ENCODE measurements at places on chromosomes 5 and 9.

- no peak for DNase-seq
These were observed 74.7 kb downstream of the LNPEP start for GRCh38 chr5:97010606-97011005.

DNA sequence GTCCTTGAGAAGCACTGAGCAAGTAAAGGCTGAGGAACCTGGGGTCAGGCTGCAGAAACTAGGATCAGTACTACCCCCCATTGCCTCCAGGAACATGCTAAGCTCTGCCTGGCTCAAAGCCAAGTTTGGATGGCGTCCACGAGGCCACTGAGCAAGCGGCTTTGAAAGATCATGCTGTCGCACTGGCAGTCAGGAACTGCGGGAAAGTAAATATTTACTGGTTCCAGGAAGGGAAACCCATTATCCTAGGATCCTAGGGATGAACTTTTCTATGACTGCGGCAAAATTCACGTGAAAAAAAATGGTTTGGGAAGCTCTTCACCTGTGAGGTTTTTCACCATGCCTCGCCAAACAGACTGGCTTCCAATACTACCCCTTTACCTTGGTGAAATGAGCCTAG, 75.3 kb upstream of the PJA2 start:
- DNase-seq: no peak

DNA sequence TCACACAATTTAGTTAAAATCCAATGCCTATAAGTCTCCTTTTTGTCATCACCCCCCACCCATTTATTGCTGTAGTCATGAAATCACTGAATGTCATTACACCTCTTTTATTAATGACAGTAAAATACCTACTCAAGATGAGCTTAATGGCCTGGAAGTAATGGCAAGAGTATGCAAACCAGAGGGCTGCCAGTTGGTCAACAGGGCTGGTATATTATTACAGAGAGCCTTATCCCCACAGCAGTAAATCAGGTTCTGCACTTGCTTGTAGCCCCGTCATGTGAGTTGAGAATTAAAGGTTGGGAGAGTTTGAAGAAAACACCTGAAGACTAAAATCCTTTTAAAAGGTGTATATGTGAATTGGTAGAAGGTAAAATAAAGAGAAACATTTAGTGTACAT, 372.4 kb downstream of the MAT2B start:
- DNase-seq: no peak

- DNase-seq: no peak
These were observed 172.3 kb upstream of the MVB12B start for GRCh38 chr9:126154182-126154827.

- peak; percentile 50 for DNase-seq
These were observed 2.1 kb downstream of the ANP32B start for GRCh38 chr9:97985058-97985861.

DNA sequence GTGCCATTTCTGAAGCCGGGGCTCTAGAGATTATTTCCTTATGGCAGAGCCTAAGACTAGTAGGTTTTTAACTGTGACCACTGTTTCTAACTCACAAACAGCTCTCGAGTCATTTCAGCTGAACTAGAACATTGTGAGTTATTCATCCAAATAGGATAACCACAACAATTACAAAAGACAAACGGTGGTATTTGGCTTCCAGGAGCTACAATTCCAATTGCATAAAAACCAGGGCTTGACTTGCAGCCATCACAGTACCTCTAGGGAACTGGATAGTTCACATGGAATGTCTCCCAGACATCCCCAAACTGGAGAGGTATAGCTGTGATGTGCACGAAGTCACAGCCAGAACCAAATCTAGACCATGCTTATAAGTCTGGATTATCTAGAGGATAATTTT, 224.8 kb downstream of the FAM114A2 start:
- no peak for DNase-seq

GRCh38 chr9:134195558-134195957, 31.2 kb upstream of the RNU6ATAC start:
- DNase-seq: no peak

- DNase-seq: no peak
These were observed 99.2 kb downstream of the WDR70 start for GRCh38 chr5:37478121-37478894.

GRCh38 chr5:166068547-166069335, 2222.7 kb upstream of the WWC1 start:
- no peak for DNase-seq

GRCh38 chr9:77771171-77771570, 123.0 kb upstream of the GNA14 start:
- DNase-seq: no peak

DNA sequence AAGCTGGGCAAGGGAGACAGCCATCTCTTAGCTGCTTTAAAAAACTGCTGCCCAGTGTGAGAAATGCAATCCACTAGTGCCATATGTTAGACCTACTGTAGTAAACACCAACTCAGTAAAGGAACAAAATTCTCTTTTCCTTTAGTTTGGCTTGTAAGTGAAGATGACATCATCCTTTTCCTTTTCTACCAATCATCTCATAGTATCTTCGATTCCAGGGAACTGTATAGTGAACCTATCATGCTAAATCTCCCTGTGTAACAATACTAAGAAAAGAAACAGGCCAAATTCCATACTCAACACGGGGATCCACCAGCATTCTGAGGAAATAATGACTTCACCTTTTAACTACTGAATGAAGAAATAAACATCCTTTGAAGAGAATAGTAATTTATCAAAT, 100.1 kb downstream of the RAPGEF6 start:
- no peak for DNase-seq

- no peak for DNase-seq
These were observed 60.1 kb downstream of the LHFPL2 start for GRCh38 chr5:78588507-78588906.

- no peak for DNase-seq
These were observed 115.4 kb downstream of the OXCT1 start for GRCh38 chr5:41754857-41755256.

- no peak for DNase-seq
These were observed 25.4 kb downstream of the DMRT3 start for GRCh38 chr9:1001838-1002237.

DNA sequence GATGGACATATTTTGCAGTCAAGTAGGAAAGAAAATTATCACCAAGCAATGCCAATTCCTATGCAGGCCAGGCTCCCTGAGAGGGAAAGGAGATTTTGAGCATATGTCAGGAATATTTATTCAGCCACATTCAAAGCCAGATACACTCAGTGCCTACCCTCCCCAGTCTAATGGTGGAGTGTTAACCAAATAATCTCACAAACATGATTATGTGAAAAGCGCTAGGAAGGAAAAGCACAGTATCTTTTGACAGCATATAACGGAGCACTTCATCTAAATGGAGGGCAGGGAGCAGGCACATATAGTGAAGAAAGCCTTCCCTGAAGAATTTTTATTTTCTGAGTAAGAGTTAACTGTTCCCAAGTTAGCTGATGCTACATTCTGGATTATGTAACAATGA, 80.3 kb upstream of the SLC30A5 start:
- no peak for DNase-seq

DNA sequence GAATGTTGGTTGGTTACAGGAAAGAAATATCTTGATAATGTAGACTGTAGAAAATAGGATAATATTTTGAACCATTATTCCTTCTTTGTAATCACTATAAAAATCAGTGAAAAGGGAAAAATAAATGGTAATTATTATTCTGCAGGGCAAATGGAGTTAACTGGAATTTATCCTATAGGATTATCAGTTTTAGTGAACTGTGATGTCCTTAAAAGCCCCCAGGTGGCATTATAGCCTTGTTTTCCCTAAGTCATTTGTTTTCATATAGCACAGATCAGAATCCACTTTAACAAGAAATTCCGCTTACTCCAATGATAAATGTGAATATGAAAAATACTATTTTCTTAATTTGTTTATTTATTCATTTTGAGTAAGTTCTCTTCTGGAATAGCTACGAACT, 26.2 kb upstream of the WDR41 start:
- no peak for DNase-seq

DNA sequence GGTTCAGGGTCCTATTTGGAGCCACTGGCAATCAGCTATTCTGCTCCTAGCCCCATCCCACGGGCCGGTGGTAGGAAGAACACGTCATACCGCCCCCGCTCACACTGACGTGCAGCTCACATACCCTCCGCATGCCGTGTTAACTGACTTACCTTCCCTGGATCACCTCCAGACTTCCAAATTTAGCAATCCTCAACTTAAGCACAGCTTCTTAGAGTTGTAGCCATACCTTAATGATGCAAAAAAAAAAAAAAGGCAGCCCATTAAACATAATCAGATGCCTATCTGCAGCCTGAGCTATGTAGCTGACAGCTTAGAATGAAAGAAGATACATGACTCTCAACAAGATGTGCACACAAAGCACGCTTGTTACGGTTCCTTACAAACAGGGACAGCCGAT, 93.0 kb downstream of the IRX2 start:
- DNase-seq: no peak

DNA sequence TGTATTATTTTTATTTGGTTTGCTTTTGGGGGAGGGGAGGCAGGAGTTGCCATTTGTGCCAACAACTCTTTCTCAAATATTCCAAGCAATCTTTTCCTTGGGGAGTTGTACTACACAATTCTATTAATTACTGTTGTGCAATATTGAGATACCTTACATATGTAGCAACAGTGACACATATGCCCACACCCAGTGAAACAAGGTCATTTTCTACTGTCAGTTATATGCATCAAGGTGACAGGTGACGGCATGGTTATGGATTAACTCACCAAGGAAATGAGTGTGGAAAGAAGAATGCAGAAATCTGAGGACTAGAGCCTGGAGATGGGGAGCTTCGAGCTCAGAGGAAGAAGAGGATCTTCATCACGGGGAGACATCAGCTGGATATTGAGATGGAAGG, 17.9 kb upstream of the MSMP start:
- DNase-seq: no peak

GRCh38 chr9:91421128-91421765, 2.4 kb downstream of the NFIL3 start:
- no peak for DNase-seq

GRCh38 chr5:169861934-169862333, 118.4 kb downstream of the INSYN2B start:
- DNase-seq: no peak

DNA sequence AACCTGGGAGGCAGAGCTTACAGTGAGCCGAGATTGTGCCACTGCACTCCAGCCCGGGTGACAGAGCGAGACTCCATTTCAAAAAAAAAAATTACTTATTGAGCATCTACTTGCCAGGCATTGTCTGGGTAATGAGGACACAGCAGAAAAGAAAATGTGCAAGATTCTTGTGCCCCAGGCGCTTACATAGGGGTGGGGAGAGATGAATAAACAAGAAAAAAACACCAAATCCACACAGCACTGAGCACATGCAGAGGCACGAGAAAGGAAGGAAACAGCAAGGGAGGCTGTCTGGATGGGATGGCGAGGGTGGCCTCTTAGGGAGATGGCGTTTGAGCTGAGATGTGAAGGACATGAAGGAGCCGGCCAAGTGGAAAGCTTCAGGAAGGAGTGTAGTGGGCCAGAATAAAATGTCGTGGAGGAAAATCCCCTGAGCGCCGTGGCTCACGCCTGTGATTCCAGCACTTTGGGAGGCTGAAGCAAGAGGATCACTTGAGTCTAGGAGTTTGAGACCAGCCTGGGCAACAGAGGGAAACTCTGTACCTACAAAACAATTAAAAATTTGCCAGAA, 13.9 kb downstream of the DYNC2I2 start:
- no peak for DNase-seq

GRCh38 chr9:84851935-84852585, 182.5 kb downstream of the NTRK2 start:
- no peak for DNase-seq

GRCh38 chr9:96619124-96619465, 548 bp downstream of the CDC14B start:
- no peak for DNase-seq

DNA sequence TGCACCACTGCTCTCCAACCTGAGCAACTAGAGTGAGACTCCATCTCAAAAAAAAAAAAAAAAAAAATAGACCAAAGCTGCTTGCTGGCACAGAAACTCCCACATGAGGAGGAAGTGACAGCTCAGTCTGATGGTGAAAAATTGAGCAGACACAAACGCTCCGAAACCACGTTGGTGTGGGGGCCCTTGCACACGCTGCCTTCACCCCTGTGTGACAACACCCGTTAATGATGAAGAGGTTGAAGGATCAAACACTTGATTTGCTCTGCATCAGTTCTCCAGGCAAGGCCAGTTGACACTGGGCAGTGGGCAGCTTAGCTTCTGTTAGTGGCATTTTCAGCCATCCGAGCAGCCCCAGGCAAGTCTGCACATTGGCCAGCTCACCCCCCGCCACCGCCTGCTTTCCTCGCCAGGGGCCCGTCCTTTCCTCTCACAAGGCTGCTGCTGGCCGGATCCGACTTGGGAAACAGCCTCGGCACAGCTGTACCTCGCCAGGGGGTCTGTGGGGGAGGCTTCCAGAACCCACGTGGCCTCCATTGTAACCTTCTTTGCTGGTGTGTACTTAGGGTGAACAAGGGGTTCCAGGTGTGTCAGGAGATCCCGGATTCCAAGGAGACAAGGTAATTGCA, 79.8 kb downstream of the COL27A1 start:
- DNase-seq: no peak

DNA sequence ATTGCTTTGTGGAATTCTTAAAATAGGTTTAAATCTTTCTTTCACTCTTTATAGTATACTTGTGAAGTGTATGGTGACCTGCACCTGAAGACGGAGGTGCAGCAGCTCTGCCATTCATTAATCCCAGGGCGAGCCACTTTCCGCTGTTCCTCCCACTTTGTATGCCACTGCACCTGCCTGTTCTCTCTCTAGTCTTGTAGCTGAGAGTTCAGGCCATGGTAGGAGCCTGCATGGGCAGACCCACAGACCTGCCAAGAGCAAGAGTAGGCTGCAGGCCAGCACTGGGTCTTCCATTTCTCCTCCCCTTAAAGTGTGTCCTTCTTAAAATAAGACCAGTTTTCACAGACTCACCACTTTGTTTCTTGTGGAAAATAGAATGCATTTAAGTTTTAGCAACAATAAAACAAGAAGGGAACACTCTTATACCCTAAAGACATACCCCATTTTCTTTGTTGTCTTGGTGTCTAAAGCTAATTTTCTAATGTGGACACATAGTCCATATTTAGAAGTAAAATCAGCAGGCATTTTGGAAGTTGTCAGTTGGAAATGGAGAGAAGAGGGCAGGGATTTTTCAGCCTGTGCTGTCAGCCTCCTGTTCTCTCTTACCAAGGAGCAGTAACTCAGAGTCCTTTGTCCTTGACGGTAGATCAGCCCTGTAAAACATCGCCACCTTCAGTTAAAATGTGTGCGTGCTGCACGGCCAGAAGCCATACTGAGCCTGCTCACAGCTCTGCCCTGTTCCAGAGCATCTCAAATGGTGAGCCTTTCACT, 103.2 kb downstream of the SNCAIP start:
- no peak for DNase-seq

DNA sequence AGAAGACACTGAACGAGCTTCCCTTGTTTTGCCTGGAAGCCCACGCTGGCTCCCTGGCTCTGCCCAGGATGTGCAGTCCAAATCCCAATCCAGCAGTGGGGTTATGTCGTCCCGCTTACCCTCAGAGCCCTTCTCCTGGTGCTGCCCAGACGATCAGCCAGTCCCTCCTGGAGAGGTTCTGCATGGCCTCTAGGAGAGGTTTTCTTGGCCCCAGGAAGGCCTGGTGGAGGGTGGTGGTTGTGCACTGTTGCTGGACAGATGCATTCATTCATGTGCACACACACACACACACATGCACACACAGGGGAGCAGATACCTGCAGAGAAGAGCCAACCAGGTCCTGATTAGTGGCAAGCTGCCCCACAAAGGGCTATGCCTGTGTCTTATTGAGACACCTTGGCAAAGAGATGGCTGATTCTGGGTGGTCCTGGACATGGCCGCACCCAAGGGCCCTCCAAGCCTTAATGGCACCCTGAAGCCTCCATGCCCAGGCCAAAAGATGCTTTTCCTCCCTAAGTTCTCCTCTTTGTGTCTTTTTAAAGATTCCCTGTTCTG, 10.5 kb upstream of the OLFM1 start:
- no peak for DNase-seq

All from effector memory CD8-positive, alpha-beta T cell (primary cell).